ENCODE measurements at places on chromosomes 1 and 21.

DNA sequence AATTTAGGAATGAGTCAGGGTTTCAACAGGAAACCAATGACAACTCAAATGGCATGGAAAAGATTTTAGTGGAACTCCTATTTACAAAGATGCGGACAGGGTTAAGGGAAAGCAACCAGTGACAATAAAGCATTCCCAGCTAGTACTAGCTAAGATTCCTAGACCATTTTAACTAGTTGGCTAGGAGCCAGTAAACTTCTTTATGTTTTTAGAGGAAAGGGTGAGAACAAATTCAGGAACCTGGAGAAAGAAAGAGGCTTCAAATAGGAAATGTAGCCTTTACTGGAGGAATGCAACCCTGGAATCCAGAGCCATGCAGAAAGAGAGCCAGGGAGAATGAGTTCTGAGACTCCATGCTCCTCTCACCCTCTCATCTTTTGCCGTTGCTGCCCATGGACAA, 416.6 kb downstream of the KCTD3 start:
- no peak for DNase-seq

GRCh38 chr1:63713627-63714481, 60.0 kb upstream of the ROR1 start:
- DNase-seq = no peak

GRCh38 chr1:27383039-27383605, at the start of gene CD164L2:
Gene CD164L2, minus strand, starts transcription at chr1:27383333. Its CDS starts 94 bp downstream, at chr1:27383239.
- peak; percentile 56 for DNase-seq

DNA sequence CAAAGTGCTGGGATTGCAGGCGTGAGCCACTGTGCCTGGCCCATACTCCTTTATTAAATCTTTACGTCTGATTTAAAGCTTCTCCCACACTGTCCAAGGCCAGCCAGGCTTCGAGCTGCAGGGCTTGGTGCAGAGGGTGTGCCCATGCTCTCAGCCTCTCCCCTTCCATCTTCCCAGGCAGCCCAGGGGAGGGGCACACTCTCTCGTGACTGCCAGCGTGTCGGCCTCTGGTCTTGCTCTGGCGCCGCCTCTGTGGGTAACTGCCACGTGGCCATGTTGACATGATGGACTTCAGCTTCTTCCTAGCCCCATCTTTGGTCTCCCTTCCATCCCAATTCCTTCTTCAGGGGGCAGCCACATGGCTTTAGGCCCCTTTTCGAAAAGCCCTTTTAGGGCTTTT, 4.7 kb downstream of the GPR137B start:
- DNase-seq = no peak

DNA sequence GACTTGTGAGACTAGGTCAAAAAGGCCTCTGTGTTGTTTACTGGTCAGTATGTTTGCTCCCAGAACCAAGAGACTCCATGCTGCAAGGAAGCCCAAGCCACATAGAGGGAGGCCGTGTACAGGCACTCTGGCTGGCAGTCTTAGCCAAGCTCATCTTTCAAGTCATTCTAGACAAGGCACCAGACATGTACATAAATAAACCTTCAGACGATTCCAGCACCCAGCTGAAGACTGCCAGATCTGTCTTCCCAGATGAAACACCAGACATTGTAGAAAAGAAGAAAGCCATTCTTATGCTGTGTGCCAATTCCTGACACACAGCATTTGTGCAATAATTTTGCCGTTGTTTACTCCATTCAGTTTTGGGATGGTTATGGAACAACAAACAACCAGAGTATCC, 595.5 kb downstream of the KIF26B start:
- no peak for DNase-seq

DNA sequence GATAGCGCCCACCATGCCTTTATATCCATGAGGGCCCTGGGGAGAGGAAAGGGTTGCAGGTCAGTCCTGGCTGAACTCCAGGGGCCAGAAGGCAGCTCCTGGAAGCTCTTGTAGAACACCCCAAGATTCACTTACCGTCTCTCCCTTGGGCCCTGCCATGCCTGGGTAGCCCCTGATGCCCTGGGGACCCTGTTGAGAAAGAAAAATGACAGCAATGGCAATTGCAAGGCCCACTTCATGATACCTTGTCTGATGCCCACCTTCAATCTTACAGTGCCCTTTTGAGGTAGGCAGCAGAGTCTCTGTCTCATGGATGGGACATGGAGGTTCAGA, 7.0 kb downstream of the COL9A2 start:
- DNase-seq = no peak
